ENCODE measurements at places on chromosomes 7 and 10.

- no peak for DNase-seq
These were observed 27.7 kb downstream of the RCC1L start for GRCh38 chr7:75045881-75046280.

- no peak for DNase-seq
These were observed 210.7 kb upstream of the GNAI1 start for GRCh38 chr7:79923953-79924352.

- DNase-seq, result no peak
These were observed 280.9 kb downstream of the LRMDA start for GRCh38 chr10:75712242-75712880.

- DNase-seq, result no peak
These were observed 50.6 kb downstream of the NPY start for GRCh38 chr7:24334627-24335026.

DNA sequence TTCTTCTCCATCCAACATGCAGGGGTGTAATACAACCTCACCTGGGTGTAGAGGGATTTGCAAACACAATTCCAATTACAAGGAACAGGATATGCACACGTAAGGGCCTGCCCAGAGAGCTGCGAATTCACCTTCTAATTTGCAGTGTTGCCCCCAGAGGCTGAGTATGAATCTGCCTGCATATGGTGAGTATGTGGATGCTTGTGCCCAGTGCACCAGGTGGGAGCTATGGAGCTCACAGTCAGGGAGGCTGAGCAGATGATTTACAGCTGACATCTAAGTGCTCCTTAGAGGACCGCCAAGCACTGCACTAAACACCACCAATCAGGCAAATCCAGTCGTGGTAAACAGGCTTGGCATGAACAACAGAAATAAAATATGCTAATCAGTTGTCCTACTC is 132.0 kb downstream of the RELN start:
- DNase-seq, result no peak

GRCh38 chr7:66500087-66500486 is 128.6 kb upstream of the KCTD7 start:
- DNase-seq, result no peak

DNA sequence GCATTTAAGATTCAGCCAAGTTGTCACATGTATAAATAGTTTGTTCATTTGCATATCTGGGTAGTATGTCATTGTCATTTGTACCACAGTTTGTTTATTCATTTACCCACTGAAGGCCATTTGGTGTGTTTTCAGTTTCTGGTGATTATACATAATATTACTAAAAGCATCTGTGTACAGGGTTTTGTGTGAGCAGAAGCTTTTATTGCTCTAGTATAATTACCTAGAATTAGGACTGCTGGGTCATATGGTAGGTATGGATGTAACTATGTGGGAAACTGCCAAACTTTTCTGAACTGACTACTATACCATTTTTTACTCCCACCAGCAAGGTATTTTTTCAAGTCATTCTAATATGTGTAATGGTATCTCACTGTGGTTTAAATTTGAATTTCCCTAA is 584.0 kb upstream of the GHITM start:
- DNase-seq, result no peak

DNA sequence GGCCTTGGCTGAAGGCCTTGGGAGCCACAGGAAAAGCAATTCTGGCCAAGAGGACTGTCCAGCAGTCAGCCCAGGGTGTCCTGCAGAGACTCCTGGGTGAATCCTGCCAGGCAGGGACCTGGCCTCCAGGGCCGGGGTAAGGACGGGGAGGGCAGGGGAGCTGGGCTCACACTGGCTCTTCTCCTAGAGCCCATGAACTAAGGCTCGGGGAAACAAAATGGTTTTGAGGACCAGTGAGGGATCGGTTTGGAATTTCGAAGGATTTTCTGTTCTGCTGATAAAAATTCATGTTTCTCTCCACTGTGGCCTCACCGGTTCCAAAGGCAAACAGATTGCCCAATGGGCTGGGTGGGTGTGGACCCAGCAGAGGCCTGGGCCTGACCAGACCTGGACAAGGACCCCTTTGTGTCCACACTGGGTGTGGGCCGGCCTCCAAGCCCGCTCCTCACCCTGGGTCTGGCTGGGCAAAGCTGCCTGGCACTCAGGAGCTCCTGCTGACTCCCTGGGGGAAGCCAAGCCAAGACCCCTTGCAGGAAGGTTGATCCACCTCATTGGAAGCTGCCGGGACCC is 27.3 kb downstream of the FAM20C start:
- no peak for DNase-seq

GRCh38 chr10:12957081-12957480 is 44.4 kb downstream of the CCDC3 start:
- no peak for DNase-seq

DNA sequence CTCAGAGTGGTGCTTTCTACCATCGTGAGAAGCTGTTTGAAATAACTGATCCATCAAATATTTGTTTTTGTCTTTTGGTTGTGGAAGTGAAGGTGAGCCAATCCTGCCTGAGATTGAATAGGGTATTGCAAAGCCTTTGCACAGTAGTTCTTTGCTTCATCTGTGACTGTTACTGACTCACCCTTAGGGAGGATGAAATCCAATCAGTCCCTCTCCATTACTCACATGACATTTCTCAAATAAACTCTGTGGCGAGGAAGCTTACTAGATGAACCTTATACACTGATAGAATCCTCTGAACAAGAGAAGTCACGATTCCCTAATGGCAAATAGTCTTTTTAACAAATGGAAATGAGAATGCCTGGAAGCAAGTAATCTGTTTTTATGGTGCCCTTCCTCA is 31.9 kb downstream of the HEPACAM2 start:
- no peak for DNase-seq

- DNase-seq, result no peak
These were observed 4.2 kb downstream of the ELN start for GRCh38 chr7:74032191-74032490.

DNA sequence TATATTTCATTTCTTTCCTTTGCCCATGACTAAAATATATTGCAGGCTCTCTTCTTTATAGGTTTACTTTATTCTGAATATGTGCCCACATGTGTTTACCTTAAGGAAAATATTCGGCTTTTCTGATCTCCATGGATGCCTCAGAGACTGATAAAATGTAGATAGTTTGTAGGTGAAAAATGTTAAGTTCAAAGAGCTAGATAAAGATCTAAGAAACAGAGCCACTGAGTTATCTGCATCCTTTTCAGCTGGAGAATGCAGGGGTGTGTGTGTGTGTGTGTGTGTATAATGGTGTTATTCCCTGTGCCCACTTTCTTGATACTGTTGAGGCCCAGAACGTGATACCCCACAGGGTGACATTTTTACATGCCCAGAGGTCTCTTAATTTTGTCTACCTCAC is 150.8 kb downstream of the LRRC4 start:
- no peak for DNase-seq

DNA sequence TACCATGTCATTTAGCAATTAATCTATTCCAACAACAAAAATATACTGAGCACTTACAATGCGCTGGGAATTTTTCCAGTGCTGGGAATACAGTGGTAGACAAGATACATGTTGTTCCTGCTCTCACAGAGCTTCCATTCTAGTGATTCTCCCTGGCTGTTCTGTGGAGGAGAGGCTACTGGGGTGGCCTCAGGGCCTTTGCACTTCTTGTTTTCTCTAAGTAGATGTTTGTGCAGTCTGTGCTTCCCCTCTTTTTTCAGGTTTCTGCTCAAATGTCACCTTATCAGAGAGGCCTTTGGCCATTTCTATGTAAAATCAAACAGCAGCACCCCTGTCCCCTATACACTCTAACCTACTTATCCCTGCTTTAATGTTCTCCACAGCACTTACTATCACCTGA is 24.7 kb downstream of the OSBPL3 start:
- DNase-seq, result no peak

- no peak for DNase-seq
These were observed 109.1 kb downstream of the ARL4A start for GRCh38 chr7:12796397-12797127.

- no peak for DNase-seq
These were observed 1.1 kb downstream of the PIK3AP1 start for GRCh38 chr10:96719200-96719599.

GRCh38 chr7:79290841-79291497 is 162.5 kb downstream of the MAGI2 start:
- DNase-seq, result no peak

DNA sequence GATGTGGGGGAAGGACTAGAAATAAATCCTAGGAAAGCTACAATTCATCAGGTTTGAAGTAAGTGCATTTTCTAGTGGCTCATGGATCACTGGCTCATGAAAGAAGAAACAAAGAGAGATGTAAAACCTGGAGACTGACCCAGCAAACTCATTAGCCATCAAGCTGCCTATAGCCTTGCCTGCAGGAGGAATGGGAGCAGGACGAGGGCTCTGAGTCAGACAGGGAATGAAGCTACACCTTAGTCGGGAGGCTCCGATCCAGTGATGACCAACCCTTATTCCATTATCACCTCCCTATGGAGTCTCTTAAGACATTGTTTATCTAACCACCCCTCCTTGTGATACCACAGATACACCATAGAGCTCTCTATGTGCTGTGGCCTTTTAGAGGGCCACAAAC is 112.5 kb upstream of the WDR11 start:
- no peak for DNase-seq

GRCh38 chr10:114320249-114321116 is 81.4 kb downstream of the VWA2 start:
- DNase-seq, result no peak

- DNase-seq, result no peak
These were observed 54.8 kb downstream of the ALOX5 start for GRCh38 chr10:45428611-45429510.

DNA sequence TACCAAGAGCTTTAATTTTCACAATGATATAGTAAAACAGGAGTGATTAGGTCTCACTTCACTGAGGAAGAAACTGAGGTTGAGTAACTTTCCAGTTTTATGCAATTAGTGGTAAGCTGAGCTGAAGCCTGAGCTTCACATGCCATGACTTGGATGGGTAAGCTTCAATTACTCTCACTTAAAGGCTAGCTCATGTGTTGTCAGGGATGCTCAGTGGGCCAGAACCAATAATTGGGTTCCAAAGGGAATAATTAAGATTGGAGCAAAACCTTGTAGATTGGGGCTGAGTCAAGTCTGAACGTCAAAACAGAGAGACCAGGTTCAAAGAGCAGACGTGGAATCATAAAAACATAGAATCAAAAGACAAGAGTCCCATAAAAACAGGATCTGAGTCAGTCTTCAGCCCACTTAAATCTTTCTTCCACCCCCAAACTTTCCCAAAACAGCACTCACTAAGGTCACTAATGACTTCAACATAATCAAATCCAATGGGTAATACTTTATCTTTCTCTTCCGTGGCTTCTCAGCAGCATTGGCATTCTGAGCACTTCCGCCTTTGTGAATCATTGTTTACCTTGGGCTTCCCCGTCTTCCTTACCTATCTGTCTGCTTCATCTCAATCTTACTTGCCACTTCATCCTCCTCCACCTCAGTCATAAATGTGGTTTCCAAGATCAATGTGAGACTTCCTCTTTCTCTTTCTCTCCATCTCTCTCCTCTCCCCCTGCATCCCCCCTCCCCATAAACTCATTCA is 23.0 kb upstream of the EGFR start:
- no peak for DNase-seq

DNA sequence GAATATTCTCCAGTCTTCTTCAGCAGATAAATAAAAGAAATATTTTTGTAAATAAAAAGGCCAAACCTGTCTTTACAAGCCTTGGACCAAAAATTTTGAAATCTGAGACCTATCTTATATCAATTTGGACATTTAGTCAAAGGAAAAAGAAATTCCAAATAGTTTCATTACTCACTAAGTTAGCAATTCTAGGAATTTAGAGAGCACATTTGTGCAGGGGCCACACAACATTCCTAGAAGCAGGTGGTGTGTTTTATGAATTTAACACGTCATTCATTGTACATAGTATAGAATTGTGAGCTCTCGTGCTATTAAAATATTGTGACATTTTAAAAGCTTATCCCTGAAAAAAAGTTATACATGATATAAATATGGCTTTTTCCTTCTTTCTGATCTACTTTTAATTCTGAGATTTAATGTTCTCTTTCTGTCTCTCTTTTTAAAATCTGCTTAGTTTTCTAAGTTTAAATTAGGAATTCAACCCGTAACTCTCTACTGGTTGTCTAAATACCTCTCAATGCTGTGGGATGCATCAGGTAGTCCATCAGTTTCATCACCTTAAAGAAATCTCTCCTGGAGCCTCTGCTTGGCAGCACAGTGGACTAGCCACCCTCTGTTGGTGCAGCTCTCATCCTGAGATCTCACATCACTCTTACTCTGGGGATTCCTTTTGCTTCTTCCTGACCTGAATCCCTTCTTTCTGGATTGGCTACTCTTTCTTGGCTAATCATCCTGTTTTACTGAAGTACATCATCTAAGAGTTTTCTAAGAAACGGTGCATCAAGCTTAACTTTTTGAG is 124.5 kb downstream of the SEMA3E start:
- DNase-seq, result no peak

GRCh38 chr7:28609608-28610007 is 197.3 kb downstream of the CREB5 start:
- no peak for DNase-seq

DNA sequence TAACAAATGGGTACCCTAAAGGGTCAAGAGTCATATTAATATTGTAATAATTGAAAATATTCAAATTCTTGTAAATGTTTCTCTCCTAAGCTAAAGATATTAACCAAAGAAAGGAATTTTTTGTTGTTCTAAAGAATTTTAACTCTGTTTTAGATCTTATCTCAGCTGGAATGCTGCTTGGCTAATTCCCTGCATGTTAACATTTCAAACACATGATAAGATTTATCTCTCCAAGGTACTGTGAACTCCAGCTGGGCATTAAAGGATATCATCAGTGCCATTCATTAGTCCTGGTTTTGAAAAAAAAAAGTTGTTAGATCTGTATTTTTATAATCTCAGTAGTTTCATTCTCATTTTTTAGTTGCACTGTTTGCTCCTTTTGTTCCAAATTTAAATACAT is 76.9 kb downstream of the MAPK8 start:
- DNase-seq, result no peak

- no peak for DNase-seq
These were observed 12.9 kb downstream of the CDH23 start for GRCh38 chr10:71409516-71410104.

GRCh38 chr10:852386-852785 is 79.1 kb downstream of the LARP4B start:
- no peak for DNase-seq

- DNase-seq, result no peak
These were observed 163.0 kb upstream of the PPP2R2D start for GRCh38 chr10:131737543-131738395.

GRCh38 chr10:75645704-75646103 is 214.3 kb downstream of the LRMDA start:
- no peak for DNase-seq

DNA sequence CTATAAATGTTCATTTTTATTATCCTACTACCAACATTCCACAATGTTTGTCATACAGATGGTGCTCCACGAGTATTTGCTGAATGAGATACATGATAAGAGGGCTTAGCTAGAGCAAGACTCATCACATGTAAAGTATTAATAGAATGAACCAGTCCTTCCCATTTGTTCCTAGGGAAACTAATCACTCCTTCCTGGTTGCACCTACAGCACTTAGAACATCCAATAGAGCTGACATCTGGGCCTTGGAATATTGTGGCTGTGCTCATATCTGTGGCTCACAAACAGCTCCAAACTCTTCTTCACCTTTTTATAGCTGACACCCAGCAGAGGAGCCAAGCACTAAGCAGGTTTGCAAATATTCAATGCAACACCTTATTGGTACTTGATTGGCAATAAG is 91.9 kb upstream of the C1GALT1 start:
- no peak for DNase-seq

Data from stimulated activated CD4-positive, alpha-beta T cell treated with anti-CD3 and anti-CD28 coated beads, TNF-alpha, amount 100 ng/mL, for 1 hour (primary cell).